C1 segment of cervical spinal cord (tissue), 14 donors: ENCODE measurements at places on chromosomes 7 and 10.
A peak's percentile ranks its signal among the peaks of the same experiment; 100 is the strongest.

DNA sequence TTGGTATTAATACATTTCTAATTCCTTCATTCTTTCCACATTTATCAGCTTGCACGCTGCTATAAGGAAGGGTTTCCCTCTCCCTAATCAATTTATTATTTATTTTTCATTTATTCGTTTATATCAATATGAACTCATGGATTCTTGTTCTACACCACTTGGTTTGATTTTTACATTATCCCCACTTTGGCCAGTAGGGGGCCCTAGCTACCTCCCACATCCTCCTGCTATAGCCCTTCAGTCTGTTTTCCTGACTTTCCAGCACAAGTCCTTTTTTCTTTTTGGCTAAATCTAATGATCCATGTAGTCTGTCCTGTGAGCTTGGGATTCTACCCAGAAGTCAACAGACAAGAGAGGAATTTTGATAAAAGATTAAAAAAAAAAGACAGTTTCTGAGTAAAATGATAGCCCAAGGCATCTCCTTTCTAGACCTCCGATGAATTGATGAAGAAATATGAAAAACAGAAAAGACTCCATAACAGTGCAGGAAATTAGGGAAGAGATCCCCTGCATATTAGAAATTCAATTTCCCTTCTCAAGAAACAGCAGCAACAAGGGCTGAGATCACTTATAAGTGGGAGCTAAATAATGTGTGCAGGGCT, 47.7 kb downstream of the LYZL2 start:
- DNase-seq, result no peak

GRCh38 chr10:49398000-49398861, 2.3 kb upstream of the DRGX start:
- DNase-seq, result peak; percentile 13

DNA sequence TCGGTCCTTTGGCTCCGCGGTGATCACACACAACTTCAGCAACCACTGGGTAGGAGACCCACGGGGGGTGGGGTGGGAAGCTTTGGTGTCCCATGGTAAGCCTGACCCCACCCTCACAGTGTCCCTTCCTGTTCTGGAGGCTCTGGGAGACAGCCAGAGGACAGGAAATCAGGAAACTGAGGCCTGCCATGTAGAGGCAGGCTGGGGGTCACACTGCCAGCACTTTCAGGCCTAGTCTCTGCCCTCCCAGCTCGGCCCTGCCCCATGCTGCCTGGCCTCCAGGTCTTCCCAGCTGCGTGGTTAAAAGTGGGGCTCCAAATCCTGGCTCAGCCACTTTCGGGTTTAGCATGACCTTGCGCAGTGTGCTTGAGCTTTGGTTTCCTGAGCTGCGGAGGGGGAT, 10.9 kb downstream of the AQP1 start:
- no peak for DNase-seq

- no peak for DNase-seq
Observed at GRCh38 chr7:158432369-158433341, 155.0 kb downstream of the PTPRN2 start.

GRCh38 chr10:114708717-114709335, 50.8 kb upstream of the ABLIM1 start:
- no peak for DNase-seq

GRCh38 chr7:159026271-159027055, 118.2 kb downstream of the VIPR2 start:
- no peak for DNase-seq

- no peak for DNase-seq
Observed at GRCh38 chr10:110566472-110567200, 859 bp upstream of the SMC3 start.

DNA sequence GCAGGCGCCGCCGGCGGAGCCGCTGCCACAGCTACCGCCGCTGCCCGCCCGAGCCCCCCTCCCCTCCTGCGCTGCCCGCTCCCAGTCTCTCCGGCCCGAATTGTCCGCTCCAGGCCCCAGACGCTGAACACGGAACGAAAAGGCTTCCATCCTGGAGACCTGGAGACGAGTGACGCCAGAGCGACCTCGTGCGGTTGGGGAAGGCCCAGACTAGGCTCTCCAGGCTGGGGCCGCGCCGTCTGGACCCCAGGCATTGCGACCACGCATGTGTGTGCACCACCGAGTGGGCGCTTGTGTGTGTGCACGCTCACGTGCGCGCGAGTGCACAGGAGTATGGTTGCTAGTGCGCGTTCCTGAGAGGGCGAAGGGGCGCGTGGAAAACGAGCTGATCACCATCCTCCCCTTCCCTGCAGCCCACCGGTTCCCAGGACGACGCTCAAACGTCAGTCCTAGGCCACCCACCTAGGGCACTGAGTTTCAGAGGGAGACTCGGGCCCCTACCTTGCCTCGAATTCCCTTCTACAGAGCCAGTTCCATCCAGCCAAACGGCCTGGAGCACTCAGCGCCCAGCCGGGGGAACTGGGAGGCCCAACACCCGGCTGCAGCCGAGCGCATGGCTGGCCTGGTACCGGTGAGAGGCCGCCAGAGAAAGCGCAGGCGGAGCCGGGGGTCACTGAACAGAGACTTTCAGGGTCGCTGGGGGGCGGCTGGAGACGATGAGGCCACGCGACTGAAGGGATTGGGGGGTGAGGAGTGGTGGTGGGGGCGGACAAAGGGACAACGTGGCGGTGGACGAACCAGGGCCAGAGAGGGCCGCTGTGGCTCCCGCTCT, 11.6 kb downstream of the LBX1 start:
- no peak for DNase-seq

DNA sequence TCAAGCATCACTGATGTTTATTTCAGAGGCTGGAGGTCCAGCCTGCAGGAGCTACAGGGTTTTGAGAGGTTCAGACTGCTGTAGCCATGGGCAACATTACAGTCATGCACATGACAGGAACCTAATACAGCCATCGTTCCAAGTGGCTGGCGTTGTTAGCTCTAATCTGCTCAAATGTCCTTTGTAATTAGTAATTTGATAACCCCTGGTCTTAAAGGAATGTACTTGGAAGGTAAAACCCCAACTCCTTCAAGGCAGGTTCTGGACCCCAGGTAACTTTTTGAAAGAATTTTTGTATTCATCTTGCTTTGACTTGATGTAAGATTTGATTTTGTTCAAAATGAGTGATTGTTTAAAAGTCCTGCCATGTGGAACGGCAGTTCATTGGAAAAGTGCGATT, 34.7 kb upstream of the FOXI2 start:
- no peak for DNase-seq

GRCh38 chr10:97169911-97170693, 15.7 kb downstream of the SLIT1 start:
- DNase-seq, result no peak

DNA sequence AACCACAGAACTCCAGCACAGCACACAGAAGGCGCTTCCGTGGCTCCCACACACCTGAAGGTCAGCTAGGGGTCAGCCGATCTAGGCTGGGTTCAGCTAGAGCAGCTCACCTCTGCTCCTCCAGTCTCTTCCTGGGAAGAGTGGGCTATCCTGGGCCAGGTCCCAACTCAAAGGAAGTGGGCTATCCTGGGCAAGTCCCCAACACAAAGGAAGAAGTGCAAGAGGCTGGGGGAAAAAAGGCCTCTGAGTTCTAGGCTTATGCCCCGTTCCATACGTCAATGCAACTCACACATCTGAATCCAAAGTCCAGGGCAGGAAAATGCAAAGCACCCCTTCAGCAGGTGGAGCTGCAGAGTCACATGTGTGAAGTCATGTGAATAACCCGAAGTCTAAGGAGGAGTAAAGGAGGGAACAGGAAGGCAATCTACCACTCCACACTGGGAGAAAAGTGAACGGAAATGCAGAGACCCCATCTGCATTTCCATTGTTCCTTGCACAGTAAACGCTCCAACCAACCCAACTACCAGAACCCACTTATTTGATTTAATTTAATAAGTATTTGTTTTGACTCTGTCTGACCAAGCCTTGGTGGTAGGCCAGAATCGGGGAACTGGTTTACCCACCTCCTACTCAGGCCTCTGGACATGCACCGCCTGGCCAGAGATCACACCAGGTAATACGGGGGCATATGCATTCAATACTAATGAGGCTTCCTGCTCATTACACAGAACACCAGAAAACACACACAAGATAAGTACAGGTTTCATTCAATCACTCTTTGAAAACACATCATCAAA, 95.5 kb upstream of the RNF32 start:
- DNase-seq, result no peak

DNA sequence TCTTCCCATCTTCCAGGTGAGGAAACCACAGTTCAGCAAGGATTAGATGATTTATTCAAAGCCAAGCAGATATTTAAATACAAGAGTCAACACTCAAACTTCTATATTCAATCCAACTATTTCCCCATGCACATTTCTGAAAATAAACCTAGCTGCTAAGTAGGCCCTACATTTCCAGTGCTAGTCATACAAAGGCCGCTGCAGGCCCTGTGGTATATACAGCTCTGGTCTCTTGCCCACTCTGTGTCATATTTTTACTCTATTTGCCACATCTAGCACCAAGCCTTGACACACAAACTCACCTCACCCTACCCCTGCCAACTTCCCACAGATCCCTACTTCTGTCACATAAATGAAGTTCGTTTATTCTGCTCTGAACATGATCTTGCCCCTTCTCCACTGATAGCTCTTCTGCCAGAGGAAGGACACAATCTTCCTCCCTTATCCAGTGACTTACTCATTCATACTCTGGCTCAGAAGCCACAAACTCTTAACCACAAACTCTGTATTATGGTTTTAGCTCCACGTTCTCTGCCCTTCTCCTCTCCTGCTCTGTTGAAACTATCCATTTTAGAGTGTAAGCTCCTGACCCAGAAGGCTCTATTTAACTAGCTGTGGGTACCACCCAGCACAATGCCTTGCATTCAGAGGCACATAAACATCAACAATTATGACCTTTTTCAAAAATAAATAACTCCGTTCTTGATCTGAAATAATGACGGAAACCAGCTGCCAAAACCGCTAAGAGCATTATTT, 180.7 kb downstream of the CPEB3 start:
- DNase-seq, result no peak

GRCh38 chr10:11276449-11276990, 258.8 kb downstream of the CELF2 start:
- DNase-seq, result no peak

- no peak for DNase-seq
Observed at GRCh38 chr10:117860823-117861222, 185.9 kb downstream of the RAB11FIP2 start.

- no peak for DNase-seq
Observed at GRCh38 chr10:71989661-71990454, 25.7 kb downstream of the CHST3 start.
